ENCODE measurements at places on chromosomes 7 and 10.

- DNase-seq: no peak
Observed at GRCh38 chr7:79778786-79779770, 325.6 kb upstream of the MAGI2 start.

DNA sequence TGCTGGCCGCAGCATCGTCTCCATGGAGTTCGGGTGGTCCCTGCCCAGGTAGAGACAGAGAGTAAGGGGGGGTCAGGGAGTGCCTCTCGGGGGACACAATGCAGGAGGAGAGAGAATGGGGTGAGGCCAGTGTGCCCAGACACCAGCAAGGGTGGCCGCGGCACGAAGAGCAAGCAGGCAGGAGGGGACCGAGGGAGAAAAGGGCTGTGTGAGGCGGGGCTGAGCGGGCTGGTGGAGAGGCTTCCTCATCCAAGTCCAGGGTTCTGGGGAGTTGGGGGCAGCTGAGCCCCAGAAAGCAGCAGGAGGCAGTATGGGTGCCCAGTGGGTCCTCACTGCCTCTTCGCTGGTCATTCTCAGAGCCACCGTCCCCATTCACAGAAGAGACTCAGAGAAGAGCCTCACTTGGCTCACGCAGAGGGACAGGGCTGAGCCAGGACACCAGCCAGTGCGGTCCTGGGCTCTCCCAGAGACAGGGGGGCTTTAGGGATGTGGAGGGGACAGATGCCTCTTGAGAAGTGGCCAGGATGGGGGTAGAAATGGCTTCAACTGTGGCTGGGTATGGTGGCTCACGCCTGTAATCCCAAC is 78.9 kb downstream of the MICALL2 start:
- no peak for DNase-seq

- no peak for DNase-seq
Observed at GRCh38 chr10:75617485-75618155, 186.2 kb downstream of the LRMDA start.

GRCh38 chr10:86961481-86962091 is 3.2 kb downstream of the SNCG start:
- no peak for DNase-seq

GRCh38 chr10:11682851-11683250 is 59.3 kb upstream of the ECHDC3 start:
- DNase-seq: no peak

DNA sequence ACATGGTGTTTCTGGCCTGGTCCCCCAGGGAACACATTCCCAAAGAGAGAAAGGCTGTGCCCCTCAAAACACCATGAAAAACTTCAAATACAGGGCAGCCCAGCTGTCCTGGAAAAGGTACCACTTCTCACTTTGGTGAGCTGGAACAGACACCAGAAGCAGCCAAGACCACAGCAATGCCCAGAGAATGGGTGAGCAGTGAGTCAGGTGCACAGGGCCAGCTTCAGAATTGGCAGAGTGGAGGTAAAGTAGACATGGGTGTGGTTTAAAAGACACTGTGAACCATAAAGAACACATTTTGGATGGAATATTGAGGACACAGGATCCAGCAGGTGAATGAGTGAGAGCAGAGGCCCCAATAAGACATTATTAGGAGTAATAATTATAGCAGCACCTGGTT is 51.3 kb downstream of the FAM13C start:
- no peak for DNase-seq

DNA sequence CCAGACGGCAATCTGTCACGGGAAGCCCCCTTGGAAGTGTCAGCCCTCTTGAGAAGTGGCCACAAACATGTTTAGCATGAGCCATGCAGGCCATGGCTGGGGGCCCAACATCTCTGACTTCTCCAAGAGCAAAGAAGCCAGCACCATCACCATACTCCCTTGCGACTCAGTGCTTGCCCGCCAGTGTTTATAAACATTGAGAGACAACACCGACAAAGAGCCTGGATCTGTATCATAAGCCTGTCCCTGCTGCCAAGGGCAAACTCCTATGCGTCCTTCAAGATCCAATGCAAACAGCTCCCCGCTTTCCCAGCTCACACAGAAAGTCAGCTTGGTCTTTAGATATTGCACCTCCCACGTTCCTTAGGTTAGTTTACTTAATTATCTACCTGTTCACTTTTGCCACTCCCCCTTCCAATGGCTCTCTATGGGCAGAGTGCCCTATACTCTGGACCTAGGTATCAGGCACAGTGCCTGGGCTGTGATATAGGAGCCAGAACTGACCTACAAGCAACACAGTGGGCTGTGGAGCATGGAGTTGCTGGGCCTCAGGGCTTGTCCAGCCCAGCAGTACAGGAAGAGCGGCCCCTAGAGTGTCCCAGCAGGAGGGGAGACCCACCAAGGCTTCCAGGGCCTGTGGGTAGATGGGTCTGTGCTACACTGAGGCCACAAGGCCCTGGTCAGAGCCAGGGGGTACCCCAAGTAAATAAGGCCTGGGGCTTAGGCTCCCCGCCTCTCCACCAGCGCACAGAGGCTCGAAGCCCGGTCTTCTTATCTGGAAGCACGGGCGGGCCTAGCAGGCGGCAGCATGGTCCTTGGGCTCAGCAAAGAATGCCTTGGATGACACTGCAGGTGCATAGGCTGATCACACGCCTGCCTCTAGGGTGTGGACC is 37.7 kb downstream of the CAMK2B start:
- no peak for DNase-seq

GRCh38 chr7:52273685-52274610 is 761.5 kb upstream of the POM121L12 start:
- no peak for DNase-seq

DNA sequence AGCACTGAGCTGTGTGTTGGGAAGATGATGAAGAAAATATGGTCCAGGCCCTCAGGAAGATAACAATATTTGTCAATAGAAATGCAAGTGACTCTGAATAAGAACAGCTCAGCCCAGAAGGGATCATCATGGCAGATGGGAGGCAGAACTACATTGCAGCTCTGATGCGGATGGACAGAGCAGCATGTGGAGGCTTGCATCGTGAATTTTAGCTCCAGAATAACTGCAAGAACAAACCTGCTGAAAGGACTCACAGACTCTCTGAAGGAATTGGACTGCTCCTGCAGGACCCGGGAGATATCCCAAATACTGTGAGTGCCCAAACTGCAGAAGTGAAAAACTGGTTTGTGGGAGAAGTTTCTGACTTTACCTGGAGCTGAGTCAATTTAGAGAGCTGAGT is 80.6 kb upstream of the LAMB4 start:
- no peak for DNase-seq

GRCh38 chr7:22008087-22008486 is 62.4 kb upstream of the CDCA7L start:
- no peak for DNase-seq

GRCh38 chr7:151806204-151806603 is 70.7 kb downstream of the PRKAG2 start:
- no peak for DNase-seq

Data from activated T-helper 1 cell treated with anti-CD3 and anti-CD28 coated beads, Interleukin-2, amount 50 U/mL, for 16 hours (primary cell).